ENCODE measurements at places on chromosomes 12 and 14.

GRCh38 chr12:69694123-69694522 is 5.0 kb downstream of the BEST3 start:
- no peak for DNase-seq

DNA sequence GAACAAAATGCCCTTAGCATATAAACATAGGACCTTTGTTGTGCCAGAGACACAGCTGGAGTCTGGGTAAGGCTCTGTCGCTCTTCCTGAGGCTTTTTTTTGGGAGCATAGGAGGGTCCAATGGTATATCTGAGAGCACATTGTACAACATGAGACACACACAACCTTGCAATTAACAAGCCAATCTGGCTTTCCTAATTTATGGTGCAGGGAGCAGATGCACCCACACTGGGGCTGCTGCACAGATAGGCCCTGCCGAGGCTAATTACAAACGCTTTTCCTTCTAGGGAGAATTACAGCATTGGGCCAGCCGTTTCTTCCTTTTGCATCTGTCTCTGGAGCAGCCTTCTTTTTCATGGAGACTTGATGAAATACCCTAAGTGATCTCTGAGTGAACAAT is 75.0 kb upstream of the OVCH1 start:
- no peak for DNase-seq

DNA sequence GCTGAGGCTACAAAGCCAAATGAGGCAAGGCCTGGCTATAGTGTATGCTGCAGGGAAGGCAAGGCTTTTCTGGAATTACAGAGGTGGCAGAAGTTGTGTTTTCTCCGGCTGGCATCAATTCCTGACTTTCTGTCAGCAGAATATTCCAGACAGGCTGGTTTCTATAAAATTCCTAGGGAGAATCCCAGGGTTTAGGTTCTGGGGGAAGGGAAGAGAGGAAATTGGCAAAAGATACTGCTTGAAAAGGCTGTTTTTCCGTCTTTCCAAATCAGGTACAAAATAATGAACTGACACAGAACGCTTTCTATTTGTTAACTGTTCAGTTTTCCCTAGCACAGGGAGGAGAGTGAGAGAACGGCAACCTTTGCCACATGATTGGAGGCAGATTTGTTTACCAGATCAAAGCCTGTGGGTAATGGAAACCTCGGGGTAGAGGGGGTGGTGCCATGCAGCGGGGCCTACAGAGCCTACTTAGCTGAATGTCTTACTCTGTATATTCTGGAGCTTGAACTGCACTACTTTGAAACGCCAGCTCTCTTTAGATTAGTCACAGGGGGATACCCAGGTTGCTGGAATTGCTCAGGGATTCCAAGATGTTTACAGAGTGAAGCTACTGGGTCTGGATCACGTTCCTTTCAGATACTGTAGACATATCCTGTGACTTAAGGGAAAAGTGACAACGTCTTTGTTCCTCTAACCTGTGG is 65.8 kb upstream of the DACT1 start:
- DNase-seq = peak; percentile 41

DNA sequence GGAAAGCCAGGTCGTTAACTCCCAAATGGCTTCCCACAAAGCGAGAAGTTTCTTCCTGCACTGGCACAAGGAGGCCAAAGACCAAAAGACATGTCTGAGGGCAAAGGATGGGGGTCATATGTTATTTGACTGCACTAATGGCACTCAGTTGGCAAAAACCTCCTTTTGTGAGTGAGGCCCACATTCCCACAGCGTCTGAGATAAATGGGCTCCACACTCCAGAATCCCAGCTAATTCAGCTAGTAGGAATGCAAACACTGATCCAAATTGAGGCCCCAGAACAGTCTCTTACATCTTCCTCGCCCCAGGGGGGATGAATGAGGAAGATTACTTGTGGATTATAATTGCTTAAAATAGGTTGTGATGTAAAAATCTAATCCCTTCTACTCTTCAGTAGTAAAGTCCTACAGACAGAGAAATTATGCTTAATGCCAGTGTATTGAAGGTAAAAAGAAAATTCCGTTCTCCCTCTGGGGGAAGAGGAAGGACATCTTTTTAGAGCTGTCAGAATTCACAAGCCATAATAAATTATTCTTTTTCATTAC is 86.4 kb upstream of the PIWIL1 start:
- no peak for DNase-seq

- no peak for DNase-seq
Observed at GRCh38 chr12:29672580-29672979, 111.2 kb downstream of the TMTC1 start.
